BJ (cell line): ENCODE measurements at places on chromosomes 3 and 15.

DNA sequence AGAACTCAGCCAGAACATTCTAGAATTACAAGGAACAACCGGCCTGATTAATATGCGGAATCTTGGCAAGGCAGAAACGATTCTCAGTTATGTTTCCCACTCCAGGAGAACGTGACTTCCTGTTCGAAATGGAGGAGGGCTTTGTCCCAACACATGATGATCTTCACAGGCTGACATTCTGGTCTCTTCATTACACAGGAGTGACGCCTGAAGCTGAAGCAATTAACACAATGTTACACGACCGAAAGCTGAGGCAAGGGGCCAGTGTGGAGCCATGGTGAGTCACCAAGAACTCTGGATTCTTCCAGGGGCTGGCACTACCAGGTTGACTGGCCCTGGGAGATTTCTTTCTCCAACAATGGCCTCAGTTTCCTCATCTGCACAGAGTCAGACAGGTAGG lies 40.9 kb downstream of the RFTN1 start:
- no peak for DNase-seq

DNA sequence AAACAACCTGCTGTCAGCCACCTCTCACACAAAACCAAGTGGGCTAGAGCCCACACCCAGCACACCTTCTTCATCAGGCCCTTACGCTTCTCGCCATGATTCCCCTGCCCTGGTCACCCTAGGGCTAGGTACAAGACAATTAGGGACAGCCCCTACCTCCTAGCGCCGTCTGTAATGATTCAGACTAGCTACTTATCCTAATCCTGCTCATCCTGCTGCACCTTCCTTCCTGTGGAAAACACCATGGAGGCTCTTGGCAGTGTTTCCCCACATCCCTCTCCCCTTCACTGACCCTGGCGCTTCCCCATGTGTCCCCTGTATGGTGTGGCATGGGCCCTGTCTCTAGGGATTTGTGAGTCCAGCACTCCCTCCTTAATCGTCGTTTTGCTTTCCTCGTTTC lies 39.6 kb upstream of the ICE2 start:
- DNase-seq, result no peak

DNA sequence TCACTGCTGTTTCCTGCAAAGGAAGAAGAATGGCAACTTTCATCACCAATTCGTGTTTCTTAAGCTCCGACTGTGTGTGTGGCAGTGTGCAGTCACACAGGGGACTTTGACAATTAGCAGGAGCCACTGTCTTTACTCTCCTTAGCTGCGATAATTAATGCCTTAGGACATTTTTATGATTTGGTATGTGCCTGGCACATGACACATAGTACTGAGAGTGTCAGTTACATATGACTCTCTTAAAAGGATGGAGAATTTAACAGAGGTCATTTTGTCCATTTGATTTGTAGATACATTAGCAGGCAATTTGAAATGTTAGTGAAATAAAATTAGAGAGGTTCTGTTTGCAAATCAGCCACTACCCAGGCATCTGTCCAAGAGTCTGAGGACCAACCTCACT lies 128.9 kb upstream of the VEPH1 start:
- no peak for DNase-seq

- DNase-seq, result no peak
Measured at GRCh38 chr15:39192979-39193560, 387.8 kb upstream of the THBS1 start.

DNA sequence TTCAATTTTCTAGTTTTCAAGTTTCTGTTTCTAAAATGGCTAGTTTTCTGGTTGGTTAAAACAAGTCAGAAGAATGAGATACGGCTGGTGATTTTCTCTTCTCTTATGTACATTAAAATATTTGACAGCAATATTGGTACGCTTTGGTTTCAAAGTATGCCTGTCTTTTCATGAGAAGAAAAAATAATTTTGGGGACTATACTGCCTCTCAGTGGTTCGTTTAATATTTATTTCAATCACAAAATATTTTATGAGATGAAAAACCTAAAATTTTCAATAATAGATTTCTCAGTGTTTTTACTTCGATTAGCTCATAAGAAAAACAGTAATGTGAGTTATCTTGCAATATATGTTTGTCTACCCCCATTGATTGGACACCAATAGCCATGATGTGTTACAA lies 72.8 kb upstream of the AADACL2 start:
- DNase-seq, result no peak

DNA sequence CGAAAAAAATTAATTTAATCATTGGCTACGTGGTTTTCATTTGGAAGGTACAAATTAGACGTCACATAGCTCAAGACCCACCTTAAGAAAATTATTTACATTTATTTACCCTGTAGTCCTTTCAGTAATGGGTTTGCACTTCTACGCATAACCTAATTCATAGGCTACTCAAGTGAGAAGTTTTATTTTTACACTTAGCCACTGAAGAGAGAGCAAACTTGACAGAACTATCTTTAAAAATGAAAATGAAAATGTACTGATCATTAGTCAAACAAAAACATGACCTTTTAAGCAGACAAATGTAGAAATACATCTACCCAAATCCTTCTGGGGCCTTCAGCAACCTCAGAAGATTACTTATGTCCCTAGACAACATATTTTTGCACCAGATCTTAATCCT lies 269.4 kb upstream of the TTC14 start:
- DNase-seq, result no peak

- no peak for DNase-seq
Measured at GRCh38 chr3:112403103-112403502, 70.1 kb downstream of the CD200 start.

GRCh38 chr3:57274845-57275244 lies 17.6 kb downstream of the ASB14 start:
- no peak for DNase-seq

DNA sequence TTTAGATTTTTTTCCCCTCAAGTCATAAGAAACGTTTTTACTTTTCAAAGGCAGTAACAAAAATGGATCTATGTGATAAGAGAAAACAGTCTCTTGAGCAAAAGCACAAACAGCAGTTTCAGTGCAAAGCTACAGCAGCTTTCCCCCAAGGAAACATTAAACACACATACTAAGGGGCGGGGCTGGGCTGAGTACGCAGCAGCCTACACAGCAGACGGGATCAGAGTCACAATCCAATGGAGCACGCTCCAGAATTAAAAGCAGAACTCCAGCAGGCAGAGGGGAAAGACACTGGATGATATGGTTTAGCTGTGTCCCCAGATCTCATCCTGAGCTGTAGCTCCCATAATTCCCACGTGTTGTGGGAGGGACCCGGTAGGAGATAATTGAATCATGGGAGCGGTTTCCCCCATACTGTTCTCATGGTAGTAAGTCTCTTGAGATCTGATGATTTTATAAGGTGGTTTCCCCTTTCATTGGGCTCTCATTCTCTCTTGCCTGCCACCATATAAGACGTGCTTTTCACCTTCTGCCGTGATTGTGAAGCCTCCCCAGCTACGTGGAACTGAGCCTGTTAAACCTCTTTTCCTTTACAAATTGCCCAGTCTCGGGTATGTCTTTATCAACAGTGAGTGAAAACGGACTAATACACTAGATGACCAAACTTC lies 116.2 kb upstream of the SLCO3A1 start:
- DNase-seq, result no peak

DNA sequence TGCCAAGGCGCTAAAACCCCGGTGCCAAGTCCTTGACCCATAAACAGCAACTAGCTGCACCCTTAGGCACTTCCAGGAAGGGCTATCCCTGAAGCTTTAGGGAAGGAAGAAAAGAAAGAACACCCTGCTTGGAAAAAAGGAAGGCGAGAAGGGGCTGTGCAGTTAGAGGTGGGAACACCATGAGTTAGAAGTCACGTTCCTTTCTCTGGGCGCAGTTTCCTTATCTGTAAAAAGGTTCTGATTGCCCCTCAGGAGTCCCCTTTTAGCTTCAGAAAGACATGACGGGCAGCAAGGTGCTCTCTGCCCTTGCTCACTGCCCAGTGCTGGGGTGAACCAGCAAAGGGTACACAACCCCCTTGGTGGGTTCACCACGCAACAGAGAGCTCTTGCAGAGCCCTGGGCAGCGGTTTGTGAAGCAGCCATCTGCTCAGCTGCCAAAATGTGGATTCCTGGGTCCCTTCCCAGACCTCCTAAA lies 798 bp downstream of the GCHFR start:
- no peak for DNase-seq

- DNase-seq, result no peak
Measured at GRCh38 chr3:143661677-143662076, 186.6 kb downstream of the SLC9A9 start.

- DNase-seq, result no peak
Measured at GRCh38 chr3:188154014-188154808, at the start of gene LPP. LPP (plus strand) TSS chr3:188154157; CDS start chr3:188406121, 251,964 bp downstream.

- DNase-seq, result no peak
Measured at GRCh38 chr3:124592658-124593441, 137.4 kb upstream of the UMPS start.

DNA sequence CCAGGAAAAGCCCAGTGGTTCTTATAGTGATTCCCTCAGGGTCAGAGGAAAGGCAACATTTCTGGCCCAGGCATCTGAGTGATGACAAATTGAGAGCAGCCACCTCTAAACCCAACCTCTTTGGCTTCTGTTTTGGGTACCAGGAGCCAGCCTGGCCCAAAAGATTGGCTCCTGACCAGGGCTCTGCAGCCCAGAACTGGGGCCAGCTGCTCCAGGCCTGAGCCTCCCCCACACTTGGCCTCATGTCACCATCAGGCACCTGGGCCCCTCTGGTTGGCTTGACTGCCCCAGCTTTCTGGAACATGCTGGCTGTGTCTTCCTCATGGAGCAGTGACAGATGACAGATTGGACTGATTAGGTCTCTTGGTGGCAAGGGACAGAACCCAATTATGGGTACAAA lies 26.0 kb upstream of the HCN4 start:
- no peak for DNase-seq

DNA sequence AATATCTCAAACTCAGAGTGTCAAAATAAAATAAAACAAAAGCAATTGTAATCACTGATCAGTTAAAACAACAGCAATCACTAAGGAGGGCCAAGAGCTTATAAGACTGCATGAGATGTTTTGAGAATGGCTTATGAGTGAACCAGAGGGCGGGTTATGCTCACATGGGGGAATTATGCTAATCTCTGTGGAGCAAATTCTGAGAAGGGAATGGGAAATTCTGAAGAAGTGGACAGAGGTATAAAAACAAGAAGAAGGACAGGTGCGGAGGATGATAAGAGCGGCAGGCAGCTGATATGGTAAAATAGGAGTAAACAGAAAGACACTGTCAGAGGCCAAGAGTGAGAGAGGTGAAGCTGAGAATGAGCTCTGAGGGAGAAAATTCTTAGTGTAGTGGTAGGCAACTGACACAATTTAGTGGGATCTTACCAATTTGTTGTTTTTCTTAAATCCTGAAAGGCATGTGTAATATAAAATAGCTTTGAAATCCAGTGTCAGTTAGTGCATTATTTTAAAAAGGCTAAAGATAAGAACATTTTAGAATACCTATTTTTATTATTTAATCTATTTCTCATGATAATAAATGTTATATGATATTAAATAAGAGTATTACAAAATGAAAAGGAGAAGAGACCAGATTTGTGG lies 133.8 kb downstream of the SPATA16 start:
- no peak for DNase-seq

- DNase-seq, result no peak
Measured at GRCh38 chr15:34754674-34755418, at the start of gene GJD2. GJD2 (minus strand) TSS chr15:34754998; CDS start chr15:34754488, 510 bp downstream.

DNA sequence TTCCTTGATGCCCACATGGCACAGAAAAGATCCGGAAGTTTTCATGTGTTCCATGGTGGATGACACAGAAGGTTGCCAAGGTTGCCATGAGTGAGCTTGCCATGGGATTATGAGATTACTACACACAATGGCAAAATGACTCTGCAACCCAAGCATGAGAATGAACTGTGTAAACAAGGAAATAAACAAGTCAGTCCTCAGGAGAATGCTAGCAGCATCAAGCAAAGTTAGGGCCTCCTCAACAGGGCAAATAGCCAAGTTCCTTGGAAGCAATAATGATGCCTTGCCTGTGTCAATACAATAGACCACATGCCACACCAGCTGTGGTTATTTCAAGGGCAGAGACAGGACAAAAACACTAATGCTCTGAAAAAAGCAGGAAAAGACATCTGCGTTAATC lies 41.8 kb downstream of the AQR start:
- DNase-seq, result no peak

DNA sequence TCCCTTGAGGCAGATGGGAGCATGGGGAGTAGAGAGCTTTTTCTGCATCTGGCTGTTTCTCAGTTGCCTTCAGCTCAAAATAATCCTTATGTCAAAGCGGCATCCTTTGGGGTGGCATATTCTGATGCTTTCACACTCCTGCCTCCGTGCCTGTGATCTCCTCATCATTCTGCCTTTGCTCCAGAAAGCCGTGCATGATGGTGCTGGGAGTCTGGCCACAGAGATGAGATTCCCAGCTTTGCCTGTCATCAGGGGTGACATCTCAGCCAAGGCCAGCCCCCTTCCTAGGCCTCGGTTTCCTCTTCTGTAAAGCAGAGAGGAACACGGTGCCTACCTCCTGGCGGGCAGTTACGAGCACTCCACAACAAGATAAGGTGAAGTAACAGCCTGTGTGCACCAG lies 96.3 kb upstream of the ALDH1A3 start:
- no peak for DNase-seq
